T-helper 9 cell (primary cell): ENCODE measurements at places on chromosomes 5 and 9.

GRCh38 chr9:90141723-90142122 is 500.9 kb downstream of the DIRAS2 start:
- no peak for DNase-seq

DNA sequence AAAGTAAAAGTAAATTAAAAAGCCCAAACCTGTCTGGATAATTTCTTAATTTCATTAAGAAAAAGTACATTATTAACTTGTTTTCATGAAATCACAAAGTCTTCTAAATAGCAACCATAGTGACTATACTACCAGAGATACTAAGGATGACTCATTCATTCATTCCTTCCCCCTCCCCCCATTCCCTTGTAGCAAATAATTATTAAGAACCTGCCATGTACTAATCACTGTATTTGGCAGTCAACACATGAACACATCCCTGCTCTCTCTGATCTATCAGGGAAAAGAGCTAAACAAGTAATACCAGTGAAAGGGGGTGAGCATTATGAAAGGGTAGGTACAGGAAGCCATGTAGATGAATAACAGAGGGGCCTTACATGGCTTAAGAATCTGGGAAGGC is 203.9 kb downstream of the CWC27 start:
- DNase-seq = no peak

DNA sequence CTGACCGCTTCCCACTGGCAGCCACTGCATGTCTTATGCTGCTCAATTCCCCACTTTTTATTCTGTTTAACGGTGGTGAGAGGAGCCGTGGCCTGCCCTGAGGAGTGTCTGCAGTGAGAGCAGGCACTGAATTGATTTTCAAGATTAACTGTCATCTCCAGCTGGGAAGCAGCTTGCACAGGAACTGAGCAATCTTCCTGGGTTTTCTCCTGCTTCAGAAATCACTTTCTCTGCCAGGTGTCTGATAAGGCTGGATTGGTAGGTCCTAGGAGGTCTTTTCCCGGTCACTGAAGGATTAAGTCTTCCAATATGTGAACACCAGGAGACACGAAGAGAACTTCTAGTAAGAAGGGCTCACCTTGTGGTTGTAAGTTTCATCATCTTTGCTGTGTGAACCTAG is 181.1 kb upstream of the RAD23B start:
- no peak for DNase-seq

DNA sequence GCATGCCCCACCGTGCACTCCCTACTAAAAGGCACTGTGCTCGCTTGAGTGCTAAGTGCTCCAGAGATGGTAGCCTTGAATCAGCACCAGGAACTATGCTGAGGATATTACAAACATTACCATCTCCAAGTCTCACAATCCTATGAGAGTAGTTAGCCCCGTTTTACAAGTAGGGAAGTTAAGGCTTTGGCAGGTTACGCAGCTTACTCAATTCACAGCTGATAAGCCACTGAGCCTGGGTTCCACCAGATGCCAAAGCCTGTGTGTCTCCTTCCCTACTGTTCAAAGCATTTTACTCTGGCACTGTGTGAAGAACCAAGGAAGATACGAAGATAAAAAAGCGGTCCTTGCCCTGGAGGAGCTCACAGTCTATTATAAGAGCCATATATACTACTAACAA is 216.2 kb downstream of the EBF1 start:
- no peak for DNase-seq

DNA sequence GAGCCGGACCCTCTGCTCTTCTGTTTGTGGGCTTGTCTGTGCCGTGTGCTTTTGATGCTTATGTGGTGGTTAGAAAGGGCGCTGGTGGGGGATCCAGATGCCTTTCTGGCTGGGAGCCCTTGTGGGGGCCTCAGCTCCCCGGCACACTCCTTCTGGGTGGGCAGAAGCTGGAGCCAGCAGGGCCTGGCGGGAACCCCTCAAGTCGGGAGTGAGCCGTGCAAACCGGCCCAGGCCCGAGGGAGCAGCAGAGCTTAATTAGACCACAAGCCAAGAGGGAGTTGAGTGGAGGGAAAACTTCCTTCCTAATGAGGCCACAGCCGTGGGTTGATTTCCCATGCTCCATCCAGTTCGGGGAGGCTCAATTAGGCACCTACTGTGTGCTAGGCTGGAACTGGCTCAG is 76.0 kb upstream of the RNU6ATAC start:
- no peak for DNase-seq

DNA sequence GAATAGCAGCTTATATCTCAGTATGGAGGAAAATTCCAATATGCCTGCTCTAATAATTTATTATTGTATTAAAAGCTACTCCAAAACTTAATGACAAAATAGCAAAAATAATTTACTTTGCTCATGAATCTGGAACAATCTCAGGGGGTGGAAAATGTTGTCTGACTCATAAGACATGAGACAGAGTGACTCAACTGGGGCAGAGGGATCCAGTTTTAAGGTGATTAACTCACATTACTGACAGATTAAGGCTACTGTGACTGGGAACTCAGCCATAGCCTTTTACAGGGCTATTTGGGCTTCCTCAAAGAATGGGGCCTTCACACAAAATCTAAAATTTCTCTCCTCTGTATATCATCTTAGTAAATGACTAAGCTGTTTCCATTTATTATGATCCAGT is 1172.9 kb downstream of the CDH12 start:
- no peak for DNase-seq

GRCh38 chr9:71929791-71930440 is 18.5 kb downstream of the C9orf85 start:
- no peak for DNase-seq

DNA sequence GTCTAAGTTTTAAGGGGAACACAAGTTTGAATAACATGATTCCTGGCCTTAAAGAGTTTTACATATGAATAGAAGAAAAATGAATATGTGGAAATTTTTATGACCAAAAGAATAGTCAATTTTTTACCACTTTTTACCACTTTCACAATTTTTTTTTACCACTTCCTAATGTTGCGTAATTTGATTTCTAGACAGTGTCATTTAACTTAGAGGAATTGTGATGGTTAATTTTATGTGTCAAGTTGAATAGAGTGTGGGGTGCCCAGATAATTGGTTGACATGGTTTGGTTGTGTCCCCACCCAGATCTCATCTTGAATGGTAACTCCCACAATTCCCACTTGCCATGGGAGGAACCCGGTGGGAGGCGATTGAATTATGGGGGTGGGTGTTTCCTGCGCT is 416.6 kb downstream of the KIF4B start:
- DNase-seq = no peak

DNA sequence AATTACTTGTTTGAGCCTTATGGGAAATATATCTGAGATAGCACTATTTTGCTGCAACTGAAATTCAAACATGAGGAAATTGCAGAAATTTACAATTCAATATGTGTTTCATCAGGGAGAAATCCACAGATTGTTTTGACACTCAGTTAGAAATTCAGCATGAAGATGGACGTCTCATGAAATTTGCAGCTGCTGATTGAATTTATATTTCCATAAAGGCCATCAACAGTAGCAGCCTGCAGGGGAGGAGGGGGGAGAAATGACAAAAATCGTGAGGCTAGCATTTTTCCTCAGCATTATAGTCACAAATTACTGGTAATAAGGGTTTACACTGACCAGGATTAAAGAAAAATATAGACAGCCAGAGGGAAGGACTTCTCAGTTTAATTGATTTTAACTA is 81.0 kb downstream of the NDUFAF2 start:
- DNase-seq = no peak

DNA sequence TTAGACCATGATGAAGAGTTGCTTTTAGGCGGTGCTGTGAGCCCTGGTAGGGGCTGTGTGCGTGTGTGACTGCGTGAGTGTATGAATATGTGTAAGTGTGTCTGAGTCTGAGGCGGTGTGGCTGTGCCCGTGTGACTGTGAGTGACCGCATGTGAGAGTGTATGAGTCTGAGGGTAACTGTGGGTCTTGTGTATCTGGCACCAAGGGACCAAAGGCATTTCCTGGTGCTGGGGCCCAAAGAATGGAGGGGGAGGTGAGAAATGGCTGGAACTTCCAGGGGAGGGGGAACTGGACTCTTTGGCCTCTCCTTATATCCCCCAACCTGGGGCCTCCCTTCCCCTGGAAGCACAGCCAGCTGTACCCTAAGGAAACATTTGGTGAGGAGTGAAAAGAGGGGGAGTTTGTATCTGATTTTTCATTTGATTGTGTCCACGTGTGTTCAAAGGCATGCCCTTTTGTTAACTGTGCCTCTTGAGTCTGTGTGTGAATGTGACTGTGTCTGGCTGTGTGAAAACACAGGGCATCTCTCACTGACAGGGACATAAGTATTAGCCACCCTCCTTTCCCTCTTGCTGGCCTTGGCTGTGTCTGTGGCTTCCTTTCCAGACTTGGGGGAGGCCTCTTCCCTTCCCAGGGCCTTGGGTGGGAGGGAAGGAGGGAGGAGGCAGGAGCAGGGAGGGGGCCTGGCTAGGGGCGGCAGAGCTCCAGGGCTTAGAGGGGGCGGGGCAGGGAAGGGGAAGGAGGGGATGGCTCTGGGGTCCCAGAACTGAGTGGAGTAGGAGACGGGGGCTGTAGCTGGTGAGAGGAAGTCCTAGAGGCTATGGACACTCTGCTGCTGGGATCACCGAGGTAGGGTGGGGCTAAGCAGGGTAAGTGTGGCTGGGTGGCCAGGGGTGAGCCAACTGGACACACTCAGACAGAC is 1.4 kb downstream of the IL11RA start:
- no peak for DNase-seq

GRCh38 chr5:122458278-122458872 is 146.3 kb downstream of the SNCAIP start:
- no peak for DNase-seq

- DNase-seq = no peak
Measured at GRCh38 chr9:70883056-70883455, 238.4 kb downstream of the TRPM3 start.

GRCh38 chr5:57931807-57932206 is 449.2 kb upstream of the ACTBL2 start:
- no peak for DNase-seq

DNA sequence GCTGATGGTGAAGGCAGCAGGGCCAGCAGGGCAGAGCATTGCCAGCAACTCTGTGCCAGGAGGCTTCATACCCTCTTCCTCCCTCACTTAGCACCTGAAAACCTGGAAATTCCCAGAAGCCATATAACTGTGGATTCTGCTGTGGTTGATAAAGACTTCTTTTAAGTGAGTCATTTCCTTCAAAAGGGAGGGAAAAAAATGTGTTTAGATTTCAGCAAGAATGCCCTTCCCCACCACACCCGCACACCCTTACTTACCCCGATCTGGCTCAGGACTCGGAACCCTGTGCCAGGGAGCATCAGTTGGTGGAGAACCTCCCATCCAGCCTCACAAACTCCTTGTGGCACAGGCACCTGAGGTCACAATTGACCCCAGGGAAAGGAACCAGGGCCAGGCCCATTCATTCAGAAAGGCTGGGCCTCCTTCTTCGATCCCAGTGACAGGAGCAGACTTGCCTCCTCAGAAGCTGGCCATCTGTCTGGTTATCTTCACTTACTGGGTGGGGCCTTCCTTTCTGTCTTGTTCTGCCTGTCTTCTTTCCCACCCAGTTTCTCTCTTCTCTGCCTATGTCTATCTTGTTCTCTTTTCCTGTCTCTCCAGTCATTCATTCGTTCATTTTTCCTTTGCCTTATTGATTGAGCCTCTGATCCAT is 62.6 kb downstream of the PLAC8L1 start:
- no peak for DNase-seq

GRCh38 chr9:4168526-4168925 is 131.3 kb downstream of the GLIS3 start:
- no peak for DNase-seq

GRCh38 chr9:108844856-108845255 is 10.9 kb downstream of the ACTL7B start:
- DNase-seq = no peak

GRCh38 chr5:76717222-76718083 is 1.5 kb downstream of the F2R start:
- no peak for DNase-seq

DNA sequence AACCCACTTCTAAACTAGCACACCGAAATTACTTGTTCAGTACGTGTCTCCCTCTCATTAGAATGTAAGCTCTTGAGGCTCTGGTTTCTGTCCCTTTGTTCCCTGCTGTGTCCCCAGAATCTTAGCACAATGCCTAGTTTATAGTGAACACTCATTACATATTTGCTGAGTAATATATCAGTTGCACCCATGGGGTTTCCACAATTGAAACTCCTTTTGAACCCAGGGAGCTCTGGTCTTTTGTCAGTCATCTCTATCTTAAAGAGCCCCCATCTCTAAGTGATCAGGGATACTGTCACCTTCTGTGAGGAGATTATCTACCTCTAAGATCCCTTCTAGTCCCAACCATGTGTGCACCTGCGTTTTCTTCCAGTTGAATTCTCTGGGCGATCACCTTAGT is 12.8 kb downstream of the CAMK4 start:
- no peak for DNase-seq

DNA sequence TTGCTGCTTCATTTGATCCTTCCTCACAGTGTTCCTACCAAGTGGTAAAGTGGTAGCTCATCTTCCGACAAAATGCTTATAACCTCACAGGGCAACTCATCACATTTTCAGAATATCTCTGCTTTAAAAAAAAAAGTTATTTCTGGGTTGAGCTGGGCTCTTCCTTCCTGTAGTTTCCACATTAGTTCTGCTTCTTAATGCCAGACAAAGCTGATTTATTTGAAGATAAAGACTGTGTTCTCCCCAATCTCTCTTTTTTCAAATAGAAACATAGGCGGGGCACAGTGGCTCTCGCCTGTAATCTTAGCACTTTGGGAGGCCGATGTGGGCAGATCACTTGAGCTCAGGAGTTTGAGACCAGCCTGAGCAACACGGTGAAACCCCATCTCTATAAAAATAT is 273.1 kb downstream of the ACTL7B start:
- no peak for DNase-seq

GRCh38 chr5:161411156-161411555 is 135.4 kb downstream of the GABRB2 start:
- DNase-seq = no peak

GRCh38 chr5:156685481-156685880 is 164.6 kb upstream of the PPP1R2B start:
- no peak for DNase-seq

- DNase-seq = no peak
Measured at GRCh38 chr5:13661272-13661671, 283.2 kb downstream of the DNAH5 start.

DNA sequence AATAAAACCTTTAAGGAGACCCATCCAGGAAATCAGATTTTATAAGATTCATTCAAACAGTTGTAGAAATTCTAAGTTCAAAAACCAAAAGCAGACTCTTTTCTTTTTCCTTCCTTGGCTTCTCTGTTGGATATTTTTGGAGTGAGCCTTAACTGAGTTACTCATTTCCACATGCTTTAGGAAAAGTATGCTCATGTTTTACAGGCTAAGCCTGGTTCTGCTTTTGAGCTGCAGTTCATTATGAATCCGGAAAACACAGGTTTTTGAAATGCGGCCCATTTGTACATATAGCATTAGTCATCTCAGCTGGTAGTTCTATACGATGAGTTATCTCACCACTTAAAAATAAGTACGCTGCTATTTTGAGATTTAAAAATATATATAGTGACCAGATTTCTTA is 156.6 kb upstream of the DMRT1 start:
- no peak for DNase-seq
